ENCODE measurements at places on chromosomes 7 and 10.
A peak's percentile ranks its signal among the peaks of the same experiment; 100 is the strongest.

DNA sequence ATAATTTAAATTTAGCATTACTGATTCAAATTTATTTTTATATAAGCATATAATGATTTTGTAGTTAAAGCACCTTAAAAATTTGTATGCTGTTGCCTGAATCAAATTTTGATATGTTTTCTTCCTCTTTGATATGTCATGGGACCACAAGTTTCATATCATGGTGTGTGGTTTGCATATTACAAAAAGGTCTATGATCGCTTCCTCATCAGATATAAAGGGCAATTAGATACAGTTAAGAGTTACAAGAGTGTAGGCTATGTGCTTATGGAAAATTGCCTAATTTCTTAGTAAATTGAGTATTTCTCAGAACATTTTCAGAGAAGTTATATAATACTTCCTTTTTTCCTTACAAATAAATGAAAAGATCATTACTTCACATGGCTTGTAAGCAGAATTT is 22.2 kb downstream of the MRC1 start:
- DNase-seq: no peak

DNA sequence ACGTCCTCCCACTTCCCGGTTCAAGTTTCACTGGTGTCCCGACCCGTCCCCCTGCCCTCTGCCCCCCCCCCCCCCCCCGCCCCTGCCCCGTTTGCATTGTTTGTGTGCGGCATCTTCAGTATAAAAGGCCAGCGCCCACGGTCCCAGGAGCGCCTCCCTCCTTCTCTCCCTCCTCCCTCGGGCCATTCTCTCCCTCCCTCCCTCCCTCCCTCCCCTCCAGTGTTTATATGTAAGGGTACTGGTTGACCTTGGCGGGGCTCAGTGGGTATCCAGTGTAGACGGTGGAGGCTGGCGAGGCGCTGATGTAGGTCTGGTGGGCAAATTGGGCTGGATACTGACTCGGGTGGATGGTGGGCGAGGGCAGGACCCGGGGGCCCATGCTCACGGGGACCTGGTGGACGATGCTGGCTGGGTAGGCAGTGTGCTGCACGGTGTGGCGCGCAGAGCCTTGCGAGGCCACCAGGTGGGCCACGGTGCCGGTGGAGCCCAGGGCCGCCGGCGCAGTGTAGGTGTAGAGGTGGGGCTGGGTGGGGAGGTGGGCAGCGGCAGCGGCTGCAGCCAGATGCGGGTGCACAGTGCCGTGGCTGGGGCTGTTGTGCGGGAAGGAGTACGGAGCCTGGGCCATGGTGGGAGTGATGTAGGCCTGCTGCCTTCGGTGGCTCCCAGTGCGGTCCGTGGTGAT is 49.4 kb downstream of the CLEC2L start:
- DNase-seq: no peak

- no peak for DNase-seq
Measured at GRCh38 chr7:106459397-106460072, 174.8 kb upstream of the NAMPT start.

DNA sequence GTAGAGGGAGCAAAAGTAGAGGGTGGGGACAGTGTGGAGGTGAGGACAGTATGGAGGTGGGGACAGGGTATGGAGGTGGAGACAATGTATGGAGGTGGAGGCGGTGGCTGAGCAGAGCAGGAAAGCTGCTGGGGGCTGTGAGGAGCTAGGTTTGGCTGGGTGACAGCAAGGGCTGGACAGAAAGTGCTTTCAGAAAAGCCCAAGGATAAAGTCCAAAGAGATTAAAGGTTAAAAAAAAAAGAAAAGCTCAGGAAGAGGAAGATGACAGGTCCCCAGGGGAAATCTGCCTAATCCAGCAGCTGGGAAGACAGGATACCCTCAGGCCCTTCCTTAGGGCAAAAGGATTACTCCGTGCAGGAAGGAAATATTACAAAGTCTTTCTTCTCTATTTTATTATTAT is 32.1 kb upstream of the PFKFB3 start:
- DNase-seq: no peak

DNA sequence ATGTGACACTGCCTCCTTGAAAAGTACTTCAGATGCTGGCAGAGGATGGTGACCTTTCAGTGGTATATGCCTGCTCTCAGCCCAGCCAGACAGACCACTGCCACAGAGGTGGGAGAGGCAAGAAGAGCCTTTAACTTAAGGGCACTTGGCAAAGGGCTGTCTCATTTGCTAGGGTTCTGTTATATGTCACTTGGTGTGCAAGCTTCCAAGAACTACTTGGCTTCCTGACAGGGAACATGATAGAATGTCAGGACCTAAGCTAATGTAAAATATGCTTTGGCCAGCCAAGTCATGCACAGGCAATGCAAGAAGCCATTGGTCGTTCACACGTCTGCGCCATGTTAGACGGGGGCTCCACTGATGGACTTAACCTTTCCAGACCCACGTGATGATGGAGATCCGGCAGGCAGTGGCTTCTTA is 54.7 kb downstream of the RBM20 start:
- DNase-seq: no peak

GRCh38 chr10:105185161-105185560 is 544.1 kb downstream of the SORCS3 start:
- DNase-seq: no peak

DNA sequence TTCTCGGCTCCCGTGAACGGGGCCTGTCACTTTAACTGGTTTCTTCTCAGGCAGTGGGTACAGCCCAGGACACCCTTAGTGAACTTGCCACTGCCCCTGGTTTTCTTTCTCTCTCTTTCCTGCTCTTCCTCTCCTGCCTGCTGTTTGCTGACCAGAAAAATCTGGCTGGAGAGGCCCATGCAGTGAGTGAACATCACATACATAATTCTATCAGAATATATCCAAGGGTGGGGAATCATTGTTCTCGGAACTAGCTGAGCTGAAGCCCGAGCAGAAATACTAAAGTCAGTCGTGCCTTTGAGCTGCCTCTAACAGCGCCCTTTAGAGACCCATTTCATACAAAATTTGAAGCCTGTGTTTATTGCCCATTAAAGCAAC is 501.5 kb upstream of the GALNT17 start:
- no peak for DNase-seq

DNA sequence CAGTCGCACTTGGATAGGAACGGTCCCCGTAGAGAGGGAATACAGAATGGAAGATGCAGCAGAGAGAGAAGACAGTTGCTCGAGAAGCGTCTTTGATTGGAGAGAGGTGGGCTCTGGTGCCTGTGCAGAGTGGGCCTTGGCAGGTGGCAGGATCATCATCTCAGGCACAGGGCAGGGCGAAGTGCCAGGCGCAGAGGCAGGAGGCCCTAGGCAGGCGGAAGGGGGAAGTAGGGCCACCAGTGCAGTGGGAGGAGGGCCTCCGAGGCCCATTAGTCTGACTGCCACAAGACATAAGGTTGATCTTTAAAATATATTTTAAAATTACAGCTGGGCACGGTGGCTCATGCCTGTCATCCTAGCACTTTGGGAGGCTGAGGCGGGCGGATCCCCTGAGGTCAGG is 10.1 kb downstream of the CARD11 start:
- DNase-seq: no peak

DNA sequence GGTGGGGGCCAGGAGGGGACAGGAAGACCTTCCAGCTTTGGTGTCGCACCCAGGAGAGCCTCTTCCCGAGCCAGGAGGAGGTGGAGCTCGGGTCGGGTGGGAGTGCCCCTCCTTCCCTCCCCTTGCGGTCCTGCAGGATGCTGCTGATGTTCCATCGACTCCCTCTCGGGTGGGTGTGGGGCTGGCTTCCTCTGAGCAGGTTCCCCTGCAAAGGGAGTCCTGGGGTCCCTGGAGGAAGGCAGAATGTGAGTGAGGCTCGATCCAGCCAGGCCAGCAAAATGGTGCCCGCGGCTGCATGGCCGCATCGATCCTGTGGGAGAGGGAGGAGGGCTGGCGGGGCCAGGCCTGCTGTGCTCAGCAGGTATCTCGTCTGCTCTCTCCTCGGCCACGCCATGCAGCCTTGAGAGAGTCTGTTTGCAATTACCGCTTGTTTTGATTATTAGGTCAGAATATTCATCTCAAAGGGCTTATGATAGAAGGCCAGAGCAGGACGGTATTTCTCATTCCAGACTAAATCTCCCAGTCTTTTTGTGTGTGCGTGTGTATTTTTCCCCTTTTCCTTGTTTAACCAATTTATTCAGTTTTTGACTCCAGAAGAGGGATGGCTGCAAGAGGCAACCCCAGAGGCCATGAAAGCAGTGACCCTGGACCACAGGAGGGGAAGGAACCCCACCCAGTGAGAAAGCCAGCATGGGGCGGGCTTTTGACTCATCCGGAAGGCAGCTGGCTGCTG is 137.3 kb upstream of the ZMIZ1 start:
- peak; percentile 64 for DNase-seq

GRCh38 chr7:1843921-1844335 is 173.9 kb downstream of the ELFN1 start:
- peak; percentile 27 for DNase-seq

DNA sequence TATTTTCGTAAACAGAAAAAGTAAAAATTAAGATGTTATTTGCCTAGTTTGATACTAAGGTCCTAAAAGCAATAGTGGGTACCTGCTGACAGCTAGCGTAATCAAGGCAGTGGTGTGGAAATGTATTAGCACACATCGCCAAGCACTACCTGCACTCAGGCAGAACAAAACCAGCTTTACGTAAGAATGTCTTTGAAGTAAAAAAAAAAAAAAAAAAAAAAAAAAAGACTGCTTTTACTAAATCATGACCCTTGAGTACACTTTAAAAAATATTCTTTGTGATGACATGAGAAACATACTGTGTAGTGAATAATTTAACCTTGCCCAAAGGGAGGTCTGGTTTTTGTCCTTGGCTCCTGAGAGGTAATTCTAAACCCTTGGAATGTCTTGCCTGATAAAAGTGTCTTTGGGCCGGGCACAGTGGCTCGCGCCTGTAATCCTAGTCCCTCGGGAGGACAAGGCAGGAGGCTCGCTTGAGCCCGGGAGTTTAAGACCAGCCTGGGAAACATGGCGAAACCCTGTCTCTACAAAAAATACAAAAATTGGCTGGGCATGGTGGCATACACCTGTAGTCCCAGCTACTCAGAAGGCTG is 12.7 kb downstream of the XRCC2 start:
- no peak for DNase-seq

DNA sequence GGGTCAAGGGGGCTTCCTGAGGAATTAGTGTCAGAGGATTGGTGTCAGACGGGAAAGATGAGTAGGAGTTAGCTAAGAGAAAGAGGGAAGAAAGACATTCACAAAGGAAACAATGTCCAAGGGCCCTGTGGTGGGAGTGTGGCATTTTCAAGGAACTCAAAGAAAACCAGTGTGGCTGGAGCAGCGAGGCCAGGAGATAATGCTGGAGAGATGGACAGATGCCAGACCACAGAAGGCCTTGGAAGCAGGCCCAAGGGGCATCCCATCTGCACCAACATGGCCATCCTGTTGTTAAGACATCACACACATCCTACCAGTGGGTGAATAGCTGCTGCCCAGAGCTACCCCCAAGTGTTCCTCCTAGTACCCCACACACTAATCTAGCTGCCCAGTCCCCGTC is 36.1 kb upstream of the CUL1 start:
- DNase-seq: peak; percentile 50

DNA sequence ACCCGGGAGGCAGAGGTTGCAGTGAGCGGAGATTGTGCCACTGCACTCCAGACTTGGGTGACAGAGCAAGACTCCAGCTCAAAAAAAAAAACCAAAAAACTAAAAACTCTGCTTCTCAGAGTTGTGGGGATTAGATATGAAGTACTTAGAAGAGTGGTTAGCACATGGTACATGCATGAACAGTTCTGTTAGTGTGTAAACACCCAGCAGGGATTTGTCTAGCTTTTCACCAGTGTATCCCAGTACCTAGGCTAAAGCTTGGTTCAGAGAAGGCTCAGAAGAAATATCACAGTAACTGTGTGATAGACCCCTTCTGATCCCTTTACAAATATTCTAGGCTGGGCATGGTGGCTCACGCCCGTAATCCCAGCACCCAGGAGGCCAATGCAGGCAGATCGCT is 9.5 kb downstream of the PPIA start:
- no peak for DNase-seq

- no peak for DNase-seq
Measured at GRCh38 chr10:65818990-65819389, 1106.8 kb upstream of the LRRTM3 start.

DNA sequence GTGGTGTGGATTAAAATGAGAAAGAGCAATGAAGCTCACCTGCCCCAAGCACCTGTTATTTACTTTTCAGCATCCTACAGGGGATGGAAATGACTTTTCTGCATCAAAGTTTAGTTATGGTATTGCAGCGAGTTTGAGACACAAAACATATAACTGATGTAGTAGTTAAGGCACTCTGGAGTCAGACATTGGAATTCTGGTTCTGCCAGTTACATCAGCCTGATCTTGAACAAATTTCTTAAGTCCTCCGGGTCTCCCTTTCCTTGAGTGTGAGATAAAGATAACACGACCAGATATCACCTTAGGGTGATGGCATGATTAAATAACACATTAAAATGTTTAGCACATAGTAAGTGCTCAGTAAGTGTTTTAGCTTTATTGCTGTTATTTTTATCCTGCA is 97.4 kb downstream of the ATXN7L1 start:
- DNase-seq: no peak

- DNase-seq: no peak
Measured at GRCh38 chr10:47457528-47457820, 26.4 kb downstream of the ANXA8 start.

- DNase-seq: no peak
Measured at GRCh38 chr10:43083764-43084163, 6.9 kb downstream of the RET start.

DNA sequence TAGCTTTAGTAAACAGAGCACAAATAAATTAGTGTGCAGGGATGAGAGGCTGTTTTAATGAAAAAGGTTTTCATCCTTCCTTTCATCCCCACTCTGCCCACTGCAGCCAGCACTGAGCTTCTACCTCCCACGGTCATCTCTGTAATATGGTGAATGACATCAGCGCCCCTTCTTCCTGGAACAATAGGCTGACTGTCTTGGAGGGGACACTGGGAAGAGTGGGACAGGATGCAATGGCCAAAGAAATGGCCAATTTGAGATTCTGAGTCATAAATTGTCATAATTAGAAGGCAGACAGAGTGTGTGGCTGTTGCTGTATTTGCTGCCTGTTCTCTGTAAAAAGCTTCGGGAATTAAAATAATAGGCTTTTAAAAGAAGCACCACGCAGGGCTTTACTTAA is 126.7 kb upstream of the CALN1 start:
- DNase-seq: no peak

- DNase-seq: no peak
Measured at GRCh38 chr7:20249376-20249775, 32.2 kb upstream of the MACC1 start.

DNA sequence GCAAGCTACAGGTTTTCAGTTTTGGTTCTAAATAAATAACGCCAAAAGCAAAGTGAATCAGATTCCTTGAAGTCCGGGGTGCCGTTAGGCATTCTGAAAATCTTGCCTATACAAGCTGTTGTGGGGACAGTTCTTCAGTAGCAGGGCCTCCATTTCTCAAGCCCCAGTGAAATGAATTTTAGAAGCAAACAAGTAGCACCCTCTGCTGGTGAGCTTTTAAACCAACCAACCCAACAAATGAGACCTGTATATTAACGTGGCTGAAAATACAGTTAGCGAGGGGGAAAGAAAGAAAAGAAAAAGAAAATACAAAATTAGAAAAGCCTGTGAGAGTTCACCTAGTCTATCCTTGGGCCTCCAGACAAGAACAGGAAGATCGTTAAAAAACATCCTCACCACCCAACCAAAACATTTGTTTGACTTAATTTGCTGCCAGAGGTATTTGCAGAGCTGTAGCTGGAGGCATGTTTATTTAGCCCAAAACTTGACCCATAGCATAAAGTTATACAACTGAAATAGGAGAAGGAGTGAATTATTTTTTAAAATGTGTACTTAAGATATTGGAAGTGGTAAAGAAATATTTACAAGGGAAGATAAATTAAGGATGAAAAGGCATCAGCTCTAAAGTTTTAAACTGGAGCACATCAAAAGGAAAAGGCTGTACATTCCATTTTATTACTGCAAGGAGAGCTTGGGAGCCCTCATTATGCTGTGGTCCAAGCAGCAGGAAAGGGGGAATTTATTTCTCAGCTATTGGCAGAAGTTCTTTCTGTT is 98.9 kb downstream of the DYNC1I1 start:
- DNase-seq: no peak

Measured in left hindlimb (tissue), 1 donor.